K562 (cell line): ENCODE measurements at places on chromosomes 3 and 15.
A peak's percentile ranks its signal among the peaks of the same experiment; 100 is the strongest.

DNA sequence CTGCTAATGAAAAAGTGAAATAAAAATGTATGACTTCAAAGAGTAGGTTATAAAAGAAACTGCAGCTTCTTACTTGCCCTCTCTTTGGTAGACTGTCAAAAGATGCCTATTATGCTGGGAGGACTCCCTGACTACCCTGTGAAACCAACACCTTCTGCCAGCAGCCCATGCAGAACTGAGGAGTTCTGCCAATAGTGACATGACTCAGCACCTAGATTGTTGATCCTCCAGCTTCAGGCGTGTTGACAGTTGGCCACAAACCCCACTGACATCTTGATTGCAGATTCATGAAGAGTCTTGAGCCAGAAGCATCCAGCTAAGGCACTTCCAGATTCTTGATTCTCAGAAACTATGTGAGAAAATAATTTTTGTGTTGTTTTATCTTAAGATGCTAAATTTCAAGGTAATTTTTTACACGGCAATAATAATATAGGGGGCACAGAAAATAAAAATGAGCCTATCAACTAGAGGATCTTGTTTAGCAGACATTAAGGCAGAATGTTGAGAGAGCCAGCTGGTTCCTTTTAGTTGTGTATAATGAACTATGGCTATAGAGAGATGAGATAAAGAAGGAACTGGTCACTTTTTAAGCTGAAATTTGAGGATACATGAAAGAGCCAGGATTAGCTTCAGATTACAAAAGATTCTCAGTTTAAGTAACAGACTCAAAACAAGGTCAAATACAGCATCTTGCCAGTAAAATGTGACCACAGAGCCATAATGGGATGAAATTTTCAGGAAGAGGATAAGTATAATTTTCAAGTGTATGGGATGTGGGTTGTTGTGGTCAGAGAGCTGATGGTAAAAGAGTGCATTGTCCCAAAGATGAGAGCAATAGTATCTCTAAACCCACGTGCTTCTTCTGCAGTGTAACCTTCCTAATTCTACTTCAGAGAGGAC is 588.7 kb upstream of the CBLB start:
- peak; percentile 34 for DNase-seq

DNA sequence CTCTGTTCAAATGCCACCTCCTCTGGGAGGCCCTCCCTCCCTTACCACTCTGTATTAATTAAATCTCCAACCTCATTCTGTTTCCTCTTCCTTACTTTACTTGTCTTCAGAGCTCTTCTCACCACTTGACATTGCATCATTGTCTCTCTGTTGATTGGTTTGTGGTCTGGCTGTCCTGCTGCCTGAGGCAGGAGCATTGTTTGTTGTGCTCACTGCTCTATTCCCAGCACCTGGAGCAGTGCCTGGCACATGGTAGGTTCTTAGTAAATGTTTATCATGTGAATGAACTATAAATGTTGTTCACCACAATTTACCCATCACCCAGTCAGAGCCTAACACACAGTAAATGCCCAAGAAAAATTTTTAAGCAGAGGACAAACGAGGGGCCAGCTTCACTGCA is 6.7 kb upstream of the BFSP2 start:
- no peak for DNase-seq

GRCh38 chr15:38899300-38899699 is 334.7 kb upstream of the RASGRP1 start:
- no peak for DNase-seq

GRCh38 chr3:40720863-40721262 is 196.1 kb downstream of the ZNF621 start:
- no peak for DNase-seq

DNA sequence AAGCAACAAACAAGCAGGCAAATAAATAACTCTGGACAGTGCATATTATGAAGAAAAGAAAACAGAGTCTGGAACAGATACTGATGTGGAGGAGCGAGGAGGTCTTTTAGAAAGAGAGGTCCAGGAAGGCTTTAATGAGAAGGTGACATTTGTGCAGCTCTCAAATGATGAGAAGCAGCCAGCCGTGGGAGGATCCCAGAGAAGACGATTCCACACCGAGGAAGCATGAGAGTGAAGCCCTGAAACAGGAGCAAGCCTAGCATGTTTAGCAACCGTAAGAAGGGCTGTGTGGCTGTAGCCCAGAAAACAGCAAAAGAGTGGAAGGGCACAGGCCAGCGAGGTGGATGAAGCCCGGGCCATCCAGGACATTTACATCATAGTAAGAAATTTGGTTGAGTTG is 93.1 kb downstream of the RAD18 start:
- DNase-seq = no peak

GRCh38 chr15:94411846-94412245 is 180.5 kb downstream of the MCTP2 start:
- DNase-seq = no peak

GRCh38 chr15:65409036-65409631 is 13.6 kb downstream of the IGDCC4 start:
- no peak for DNase-seq

- no peak for DNase-seq
Observed at GRCh38 chr3:159480046-159480445, 508.6 kb upstream of the IL12A start.

DNA sequence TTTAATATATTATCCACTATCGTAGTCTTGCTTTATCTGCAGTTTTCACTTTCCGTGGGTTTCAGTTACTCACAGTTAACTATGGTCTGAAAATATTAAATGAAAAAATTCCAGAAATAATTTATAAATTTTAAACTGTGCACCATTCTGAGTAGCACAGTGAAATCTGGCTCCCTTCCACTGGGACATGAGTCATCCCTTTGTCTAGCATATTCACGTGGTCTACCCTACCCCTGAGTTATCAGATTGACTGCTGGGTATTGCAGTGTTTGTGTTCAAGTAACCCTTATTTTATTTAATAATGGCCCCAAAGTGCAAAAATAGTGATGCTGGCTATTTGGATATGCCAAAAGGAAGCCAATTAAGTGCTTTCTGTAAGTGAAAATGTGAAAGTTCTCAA is 539.5 kb upstream of the AGTR1 start:
- no peak for DNase-seq

DNA sequence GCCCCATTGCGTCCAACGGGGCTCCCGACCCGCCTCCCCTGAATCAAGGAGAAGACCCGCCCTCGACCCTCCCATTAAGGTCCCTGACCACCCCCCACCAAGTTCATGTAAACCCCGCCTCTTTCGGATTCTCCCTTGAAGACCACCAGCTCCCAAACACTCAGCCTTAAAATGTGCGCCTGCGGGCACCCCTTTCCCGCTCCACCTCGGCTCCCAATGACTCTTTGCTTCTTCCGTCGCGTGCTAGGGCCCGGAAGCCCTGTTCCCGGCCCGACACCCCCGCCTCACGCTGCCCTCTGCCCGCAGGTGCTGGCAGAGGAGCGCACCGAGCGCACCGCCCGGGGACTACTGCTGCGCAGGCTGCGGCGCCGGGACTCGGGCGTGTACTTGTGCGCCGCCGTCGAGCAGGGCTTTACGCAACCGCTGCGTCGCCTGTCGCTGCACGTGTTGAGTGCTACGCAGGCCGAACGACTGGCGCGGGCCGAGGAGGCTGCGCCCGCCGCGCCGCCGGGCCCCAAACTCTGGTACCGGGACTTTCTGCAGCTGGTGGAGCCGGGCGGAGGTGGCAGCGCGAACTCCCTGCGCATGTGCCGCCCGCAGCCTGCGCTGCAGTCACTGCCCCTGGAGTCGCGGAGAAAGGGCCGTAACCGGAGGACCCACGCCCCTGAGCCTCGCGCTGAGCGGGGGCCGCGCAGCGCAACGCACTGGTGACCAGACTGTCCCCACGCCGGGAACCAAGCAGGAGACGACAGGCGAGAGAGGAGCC is 2.7 kb upstream of the LSMEM2 start:
- no peak for DNase-seq

DNA sequence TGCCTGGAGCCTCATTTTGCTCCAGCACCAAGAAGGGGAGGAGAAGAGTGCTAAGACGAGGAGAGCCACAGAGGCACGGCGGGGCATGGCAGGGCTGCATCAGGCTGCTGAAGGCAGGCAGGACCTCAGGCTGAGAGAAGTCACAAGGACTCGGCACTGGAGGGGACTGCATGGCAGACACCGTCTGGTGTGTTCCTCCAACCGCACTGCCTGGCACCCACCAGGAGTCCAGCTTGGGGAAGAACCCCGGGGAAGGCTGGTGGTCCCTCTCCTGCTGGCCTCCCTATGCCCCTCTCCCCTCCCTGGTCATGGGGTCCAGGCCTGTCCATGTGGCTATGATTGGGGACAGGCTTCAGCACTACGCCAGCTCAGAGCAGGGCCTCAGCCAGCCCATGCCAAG is 153.2 kb upstream of the MEF2A start:
- DNase-seq = no peak

GRCh38 chr3:44492496-44492895 is 15.0 kb upstream of the ZNF445 start:
- no peak for DNase-seq

GRCh38 chr3:52831500-52832301 is 1.2 kb upstream of the ITIH4 start:
- peak; percentile 48 for DNase-seq

- peak; percentile 2 for DNase-seq
Observed at GRCh38 chr3:94928921-94929320, 866.1 kb downstream of the NSUN3 start.

- DNase-seq = no peak
Observed at GRCh38 chr3:138985932-138986331, 20.1 kb downstream of the PRR23A start.

DNA sequence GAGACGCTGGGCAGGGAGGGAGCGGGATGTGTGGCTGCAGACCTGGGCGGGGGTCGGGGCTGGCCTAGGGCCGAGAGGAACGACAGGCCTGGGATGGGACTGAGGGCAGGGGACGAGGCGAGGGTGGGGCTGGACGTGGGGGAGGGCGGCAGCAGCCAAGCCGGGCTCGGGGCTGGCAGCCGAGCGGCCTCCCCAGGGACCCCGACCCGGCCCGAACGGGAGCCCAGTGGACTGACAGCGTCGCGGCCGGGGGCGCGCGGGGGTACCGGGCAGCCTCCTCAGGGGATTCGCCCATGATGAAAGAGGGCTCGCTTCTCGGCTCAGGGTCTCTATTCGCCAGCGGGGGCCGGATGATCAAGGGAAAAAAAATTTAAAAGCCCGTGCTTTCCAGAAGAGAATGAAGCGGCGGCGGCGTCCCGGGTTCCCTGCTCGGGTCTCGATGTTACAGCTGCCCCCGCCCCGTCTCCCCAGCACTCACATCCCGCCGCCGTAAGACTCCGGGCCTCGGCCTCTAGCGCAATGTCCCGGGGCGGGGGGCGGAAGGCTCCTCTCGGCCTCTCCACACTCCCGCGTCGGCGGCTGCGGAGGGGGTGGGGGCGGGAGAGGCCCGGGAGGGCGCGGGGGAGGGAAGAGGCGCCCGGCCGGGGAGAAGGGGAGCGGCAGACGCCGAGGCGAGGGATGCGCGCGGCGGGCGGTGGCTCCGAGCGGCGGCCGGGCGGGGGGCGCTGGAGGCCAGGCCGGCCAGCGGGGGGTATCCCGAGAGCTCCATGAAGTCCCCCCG is 4.3 kb downstream of the PTH1R start:
- peak; percentile 86 for DNase-seq

DNA sequence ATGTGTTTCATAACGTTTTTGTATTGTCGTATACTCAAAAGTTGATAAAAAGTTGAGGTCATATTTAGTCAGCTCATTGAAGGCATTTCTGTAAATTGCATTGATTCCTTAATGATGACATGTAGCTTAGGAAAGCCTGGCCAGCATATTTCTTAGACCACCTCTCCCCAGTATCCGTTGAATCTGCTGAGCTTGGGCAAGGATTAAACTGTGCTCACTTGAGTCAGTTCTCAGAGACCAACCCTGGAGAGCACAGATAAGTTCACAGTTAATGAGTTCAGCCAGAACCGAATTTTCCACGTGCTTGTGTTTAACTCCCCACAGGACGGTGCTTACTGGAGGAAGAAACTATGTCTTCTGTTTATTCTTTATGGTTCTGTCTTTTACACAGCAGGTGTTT is 132.7 kb downstream of the SLC25A26 start:
- DNase-seq = no peak

DNA sequence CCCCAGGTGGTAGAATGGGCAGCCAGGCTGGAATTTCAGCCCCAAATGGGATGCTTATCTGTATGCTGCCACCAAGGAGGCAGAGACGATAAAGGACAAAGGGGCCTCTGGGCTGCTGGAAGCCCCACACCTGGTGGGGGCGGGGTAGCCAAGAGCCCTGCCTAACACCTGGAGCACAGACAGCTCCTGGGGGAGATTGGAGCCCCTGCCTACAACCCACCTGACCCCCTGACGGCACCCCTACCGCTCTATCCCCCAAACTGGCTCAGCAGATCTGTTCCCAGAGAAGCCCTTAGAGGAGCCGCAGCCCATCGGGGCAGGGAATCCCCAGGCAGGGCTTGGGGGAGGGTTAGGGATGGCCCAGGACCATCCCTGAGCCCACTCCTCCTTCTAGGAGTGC is 15.8 kb upstream of the SEMA3F start:
- DNase-seq = no peak

DNA sequence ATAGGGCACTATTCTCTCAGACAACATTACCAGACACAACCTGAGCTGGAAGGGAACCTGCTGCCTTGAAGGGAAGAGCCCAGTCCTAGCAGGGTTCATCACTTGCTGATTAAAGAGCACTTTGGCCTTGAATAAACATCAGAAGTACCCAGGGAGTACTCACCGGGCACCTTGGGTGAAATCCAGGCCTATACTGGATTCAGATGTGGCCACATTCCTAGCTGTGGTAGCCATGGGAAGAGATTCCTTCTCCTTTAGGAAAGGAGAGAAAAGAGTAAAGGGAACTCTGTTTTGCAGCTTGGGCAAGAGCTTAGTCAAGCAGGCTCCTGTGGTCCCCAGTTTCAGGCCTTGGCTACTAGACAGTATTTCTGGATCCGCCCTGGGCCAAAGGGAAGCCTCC is 195.0 kb downstream of the SPATA16 start:
- no peak for DNase-seq

- DNase-seq = no peak
Observed at GRCh38 chr3:119598410-119599098, 869 bp downstream of the PLA1A start.

DNA sequence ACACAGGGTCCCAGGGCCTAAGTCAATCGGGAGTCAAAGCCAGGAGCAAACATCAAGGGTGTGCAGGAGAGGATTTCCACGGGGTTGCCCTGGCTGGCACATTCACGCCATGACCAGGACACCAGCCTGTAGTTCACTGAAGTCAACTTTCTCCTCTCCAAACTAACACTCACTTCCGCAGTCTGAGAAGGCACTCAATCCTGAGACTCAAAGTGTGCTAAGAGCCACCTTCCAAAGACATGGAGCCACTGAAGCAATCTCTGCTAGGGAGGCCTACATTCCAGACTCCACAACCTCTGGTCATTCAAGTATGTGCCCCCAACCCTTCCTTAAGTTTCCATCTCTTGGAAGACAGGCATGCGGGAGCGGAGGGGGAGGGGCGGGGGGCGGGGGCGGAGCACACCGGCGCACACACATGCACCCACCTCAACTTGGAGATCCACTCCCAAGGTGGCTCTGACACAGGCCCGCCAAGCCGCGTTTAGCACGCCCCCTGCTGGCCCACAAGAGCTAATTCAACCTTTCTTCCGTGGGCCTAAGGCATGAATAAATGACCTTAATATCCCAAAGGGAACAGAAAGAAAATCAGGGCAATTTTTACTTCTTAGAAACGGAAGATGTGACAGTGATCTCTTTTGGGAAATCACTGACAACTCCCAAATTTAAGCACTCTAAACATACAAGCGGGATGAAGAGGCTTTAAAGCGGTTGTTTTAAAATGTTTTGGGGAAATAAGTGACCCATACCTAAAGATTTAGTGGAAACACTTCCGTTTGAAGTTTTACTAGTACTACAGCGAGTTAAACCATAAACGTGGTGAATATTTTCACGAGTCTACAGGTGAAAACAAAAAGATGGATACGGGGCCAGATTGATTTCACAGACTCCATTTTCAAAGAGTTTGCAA is 162.5 kb upstream of the CHRNA7 start:
- peak; percentile 69 for DNase-seq
